SW 1271 (cell line): ENCODE measurements at places on chromosomes 5 and 9.

DNA sequence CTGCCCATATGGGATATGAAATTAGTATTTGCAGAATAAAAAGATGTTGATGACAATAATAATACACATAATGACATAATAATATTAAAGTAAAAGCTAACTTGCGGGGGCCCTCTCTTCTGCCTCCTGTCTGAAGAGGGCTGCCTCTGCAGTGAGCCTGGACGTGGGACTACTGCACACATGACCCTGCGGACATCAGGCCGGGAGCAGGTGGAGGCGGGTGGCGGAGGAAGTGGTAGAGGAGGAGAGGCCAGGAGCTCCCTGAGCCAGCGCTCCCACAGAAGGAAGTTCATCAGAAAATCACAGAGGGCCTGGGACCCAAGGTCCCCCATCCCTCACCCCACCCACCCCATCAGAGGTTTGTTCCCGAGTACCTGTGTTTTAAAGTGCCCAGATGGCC, 60.5 kb downstream of the ROPN1L start:
- no peak for DNase-seq

DNA sequence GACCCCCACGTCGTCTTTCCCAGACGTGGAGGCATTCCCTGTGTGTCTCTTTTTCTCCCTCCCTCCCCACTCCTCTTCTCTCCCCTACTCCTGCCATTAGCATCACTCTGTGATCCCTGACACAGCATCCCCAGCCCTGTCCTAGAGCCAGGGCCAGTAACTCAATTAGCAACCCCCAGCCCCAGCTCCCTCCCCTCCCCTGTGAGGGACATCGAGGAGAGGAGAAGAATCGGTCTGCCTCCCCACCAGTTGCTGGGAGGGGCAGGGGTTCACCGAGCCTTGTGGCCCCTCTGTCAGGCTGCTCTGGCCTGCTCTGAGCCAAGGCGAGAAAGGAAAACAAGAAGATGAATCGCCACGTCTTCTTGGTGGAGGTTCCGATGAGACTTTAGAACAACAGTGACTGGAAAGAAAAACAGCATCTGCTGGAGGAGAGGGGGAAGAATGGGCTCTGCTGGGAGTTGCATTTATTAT, 123.1 kb downstream of the PAPPA start:
- DNase-seq = no peak

DNA sequence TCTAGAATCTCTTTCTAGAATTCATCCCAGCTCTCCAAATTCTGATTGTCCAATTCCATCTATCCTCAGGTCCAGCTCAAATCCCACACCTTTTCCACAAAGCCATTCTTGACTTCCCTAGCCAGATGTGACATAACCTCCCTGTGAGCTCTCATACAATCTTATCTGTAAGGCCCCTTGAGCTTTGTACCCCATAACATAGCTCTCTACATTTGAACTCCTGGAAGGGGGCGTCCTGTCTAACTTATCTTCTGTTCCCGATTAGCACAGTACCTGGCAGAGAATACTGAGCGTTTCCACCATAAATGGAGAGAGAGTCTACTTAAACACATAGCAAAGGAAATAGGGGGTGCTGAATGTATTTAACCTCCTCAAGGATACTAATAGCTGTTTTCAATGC, 251.6 kb upstream of the RGMB start:
- no peak for DNase-seq

DNA sequence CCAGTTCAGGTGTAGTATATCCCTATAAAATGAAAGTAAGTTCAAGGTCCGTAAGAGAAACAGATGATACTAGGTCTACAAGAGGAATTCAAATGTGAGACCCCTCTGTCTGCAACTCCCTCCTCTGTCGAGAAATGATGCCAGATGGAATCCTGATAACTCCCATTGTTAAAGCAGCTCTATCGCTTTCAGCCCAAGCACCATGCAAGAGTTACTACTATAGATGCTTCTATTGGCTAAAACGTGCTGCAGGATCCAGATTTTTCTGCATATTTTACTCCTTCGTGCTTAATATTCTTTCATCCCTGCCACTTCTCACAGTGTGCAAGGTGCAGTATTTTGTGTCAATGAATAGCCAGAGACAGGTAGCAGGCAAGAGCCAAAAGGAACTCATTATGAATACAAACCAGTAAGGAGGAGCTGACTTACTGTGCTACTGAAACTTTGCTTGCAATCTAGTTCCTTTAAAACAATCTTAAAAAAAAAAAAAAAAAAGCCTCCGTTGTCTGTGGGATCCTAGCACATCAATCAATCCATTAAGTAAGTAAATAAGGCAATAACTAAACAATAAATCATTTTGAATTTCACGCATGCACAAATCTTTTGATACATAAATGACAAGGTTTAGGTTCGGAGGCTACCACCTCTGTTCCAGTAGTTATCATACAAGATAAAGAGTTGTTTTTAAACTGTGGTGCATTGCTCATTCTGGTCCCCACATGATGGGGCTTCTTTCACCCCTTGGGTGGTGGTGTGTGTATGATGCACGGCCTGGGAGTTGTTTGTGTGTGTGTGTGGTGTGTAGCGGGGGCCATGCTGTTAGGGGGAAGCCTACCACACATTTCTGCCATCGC, 151.1 kb upstream of the MPDZ start:
- DNase-seq = no peak

DNA sequence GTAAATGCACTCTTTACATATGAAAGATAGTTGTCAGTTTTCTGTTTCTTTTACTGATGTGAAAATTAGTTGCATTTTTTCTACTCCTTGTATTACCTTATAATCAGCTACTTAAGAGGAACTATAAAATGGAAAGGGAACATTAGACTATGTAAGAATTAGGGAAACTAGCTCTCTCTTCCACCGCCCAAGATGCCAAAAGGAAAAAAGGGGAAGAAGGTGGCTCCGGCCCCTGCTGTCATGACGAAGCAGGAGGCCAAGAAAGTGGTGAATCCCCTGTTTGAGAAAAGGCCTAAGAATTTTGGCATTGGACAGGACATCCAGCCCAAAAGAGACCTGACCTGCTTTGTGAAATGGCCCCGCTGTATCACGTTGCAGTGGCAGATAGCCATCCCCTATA, 15.2 kb upstream of the HOMER1 start:
- DNase-seq = no peak
